ENCODE measurements at places on chromosomes 16 and 17. TPM values are rescaled to one million over a fixed set of nuclear protein-coding genes. Genes with fewer than 3 reads are reported as not detected.

The CENPT gene
- 40.2 TPM for total RNA-seq

The CD300H gene
- not detected for total RNA-seq

The CIBAR2 gene
- not detected for total RNA-seq

The ABCC11 gene
- 0.15 TPM for total RNA-seq

The PIK3R6 gene
- 0.71 TPM for total RNA-seq

The CRISPLD2 gene
- 0.41 TPM for total RNA-seq

The HOXB5 gene
- not detected for total RNA-seq

The PMP22 gene
- not detected for total RNA-seq

The CASKIN2 gene
- total RNA-seq: 5.3 TPM

- DNase-seq: no peak
Measured at GRCh38 chr17:78450696-78451345, 72.4 kb downstream of the PGS1 start.

GRCh38 chr17:76820039-76820438 lies 48.2 kb upstream of the MGAT5B start:
- DNase-seq: no peak

GRCh38 chr17:59702304-59702703 lies 4.9 kb downstream of the PTRH2 start:
- DNase-seq: no peak

DNA sequence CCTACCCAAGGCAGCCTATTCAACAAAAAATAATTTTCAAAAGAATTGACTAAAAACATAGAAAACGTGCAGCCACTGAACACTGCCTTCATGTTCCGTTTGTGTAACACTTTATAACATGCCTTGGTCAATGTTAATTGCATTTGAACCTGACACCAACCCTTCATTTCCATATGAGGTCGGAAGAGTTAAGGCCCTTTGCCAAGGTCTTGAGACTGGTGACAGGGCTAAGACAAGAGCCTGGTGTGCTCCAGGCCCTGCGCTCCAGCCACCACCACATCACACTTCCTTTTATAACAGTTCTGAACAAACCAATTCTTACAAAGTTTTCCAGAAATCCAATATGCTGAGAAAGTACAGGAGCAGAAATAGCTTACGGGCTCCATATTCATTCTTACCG lies 4.2 kb downstream of the BBS2 start:
- no peak for DNase-seq

DNA sequence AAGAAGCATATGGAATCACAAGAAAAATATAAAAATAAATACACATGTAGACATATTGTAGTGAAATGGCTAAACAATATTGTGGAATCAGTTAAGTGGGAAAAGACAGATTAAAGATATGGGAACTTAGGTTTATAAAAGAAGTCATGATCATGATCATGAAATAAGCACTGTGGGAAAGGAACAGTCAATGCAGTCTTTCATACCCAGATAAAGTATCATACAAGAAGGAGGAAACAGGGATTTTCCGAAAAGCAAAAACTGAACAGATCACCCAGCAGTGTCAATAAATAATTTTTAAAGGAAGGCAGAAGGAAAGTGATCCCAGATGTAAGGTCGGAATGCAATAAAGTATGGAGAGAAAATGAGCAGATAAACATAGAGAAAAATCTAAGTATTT lies 71.6 kb downstream of the NETO2 start:
- no peak for DNase-seq

GRCh38 chr16:67208154-67208896 lies 9.4 kb downstream of the ELMO3 start:
- DNase-seq: no peak

- no peak for DNase-seq
Measured at GRCh38 chr17:74196541-74197317, 6.7 kb upstream of the RPL38 start.

GRCh38 chr17:55161935-55162555 lies 102.7 kb upstream of the HLF start:
- DNase-seq: no peak

- no peak for DNase-seq
Measured at GRCh38 chr17:62723842-62724241, 84.3 kb downstream of the MARCHF10 start.

DNA sequence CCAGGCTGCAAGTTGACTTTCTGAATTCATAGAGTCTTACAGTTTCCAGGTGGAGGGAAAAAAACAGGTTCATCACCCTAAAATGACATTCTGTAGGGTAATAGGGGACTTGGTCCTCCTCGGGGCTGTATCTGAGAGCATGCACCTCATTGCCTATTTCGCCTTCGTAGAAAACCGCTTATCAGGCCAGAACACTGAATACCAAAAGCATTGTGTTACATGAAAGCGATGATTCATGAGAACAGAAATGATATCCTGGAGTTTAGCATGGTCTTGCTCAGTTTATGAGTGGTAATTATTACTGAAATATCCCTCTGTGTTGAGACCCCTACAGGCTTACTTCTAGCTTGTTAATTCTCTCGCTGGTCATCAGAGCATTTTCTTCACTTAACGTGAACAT lies 61.4 kb upstream of the ARHGAP44 start:
- DNase-seq: no peak

GRCh38 chr17:81838753-81839255 lies 4.0 kb upstream of the PPP1R27 start:
- no peak for DNase-seq

- no peak for DNase-seq
Measured at GRCh38 chr17:28996554-28997096, 9.2 kb downstream of the SEZ6 start.

- no peak for DNase-seq
Measured at GRCh38 chr17:44864831-44865230, 17.1 kb downstream of the HIGD1B start.

DNA sequence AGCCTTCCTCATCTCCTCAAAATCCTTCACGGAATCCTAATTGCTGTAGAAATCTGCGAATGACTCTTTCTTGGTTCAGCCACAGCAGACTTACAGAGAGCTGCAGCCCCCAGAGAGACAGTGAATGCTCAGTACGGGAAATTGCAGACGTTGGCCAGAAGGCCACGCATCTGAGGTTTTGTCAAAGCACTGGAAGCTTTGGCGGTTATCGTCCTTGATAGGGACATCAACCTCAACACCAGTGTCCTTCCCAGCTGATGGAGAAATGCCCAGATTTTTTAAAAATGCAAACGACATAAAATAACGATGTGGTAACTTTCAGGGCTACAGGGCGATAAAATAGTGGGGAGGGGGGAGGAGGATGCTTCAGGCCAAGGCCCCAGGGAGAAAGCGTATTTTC lies 166.6 kb upstream of the CIBAR2 start:
- no peak for DNase-seq

- no peak for DNase-seq
Measured at GRCh38 chr16:81408409-81408950, 36.1 kb upstream of the CMIP start.

- DNase-seq: no peak
Measured at GRCh38 chr17:73324711-73325526, 13.1 kb upstream of the CDC42EP4 start.

GRCh38 chr17:65158041-65158440 lies 20.9 kb downstream of the RGS9 start:
- DNase-seq: no peak

DNA sequence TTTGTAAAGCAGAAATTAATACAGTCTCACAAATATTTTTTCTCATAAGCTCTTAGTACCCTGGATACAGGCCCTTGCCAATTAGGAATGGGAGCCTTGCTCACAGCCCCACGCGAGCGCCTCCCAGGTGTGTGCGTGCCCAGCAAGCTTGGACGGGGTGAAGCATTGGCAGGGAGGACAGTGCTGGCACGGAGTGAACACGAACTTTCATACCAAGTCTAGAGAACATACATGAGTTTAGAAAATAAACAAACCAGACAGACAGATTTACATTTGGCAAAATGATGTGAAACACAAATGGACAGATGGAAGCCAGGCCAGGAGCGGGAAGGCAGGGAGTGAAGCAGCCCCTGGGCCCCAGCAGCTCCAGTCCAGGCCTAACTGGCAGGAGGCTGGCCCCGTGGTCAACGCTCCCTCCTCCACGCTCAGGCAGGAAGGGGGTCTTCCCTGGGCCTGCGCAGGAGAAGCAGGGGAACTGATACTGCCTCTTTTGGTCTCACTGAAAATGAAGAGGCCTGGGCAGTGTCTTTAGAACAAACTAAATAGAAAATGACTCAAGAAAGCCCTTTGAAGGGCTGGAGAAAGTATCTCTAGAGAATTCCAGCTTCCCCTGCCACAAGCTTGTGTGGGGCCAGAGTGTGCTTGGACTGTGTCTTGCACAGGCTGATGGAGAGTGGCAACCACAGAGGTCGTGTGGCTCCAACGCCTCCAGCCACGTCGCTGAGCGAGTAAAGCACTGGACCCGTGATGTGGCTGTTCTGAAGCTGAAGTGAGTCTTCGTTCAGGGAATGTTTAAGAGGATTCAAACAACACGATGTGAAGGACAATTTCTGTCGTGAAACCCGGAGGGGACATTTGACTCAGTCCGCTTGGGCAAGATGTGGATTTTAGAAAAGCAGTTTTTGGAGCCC lies 9.9 kb upstream of the FOXJ1 start:
- DNase-seq: no peak

Data from activated CD4-positive, alpha-beta memory T cell treated with anti-CD3 and anti-CD28 coated beads for 36 hours (primary cell).